Lung microvascular endothelial cell (primary cell): ENCODE measurements at places on chromosomes 6 and 20. TPM values are rescaled to one million over a fixed set of nuclear protein-coding genes. Genes with fewer than 3 reads are reported as not detected.

The TP53TG5 gene
- total RNA-seq: not detected in 2 replicates

The ULBP2 gene
- 0.79 and 2.4 TPM in 2 replicates for total RNA-seq

The IMPG1 gene
- total RNA-seq: not detected in 2 replicates

The TFAP2D gene
- total RNA-seq: not detected in 2 replicates

The TASP1 gene
- total RNA-seq: 5.0 and 6.5 TPM in 2 replicates

The MUC21 gene
- total RNA-seq: not detected in 2 replicates

The EYS gene
- total RNA-seq: under 0.01 TPM in 1 of 2 replicates, not detected in the other

The PRSS16 gene
- total RNA-seq: 0.22 TPM in 1 of 2 replicates, not detected in the other

The CAGE1 gene
- under 0.01 and 0.20 TPM in 2 replicates for total RNA-seq

The SIRPG gene
- total RNA-seq: not detected in 2 replicates

The TUBB1 gene
- total RNA-seq: not detected in 2 replicates

The EBF4 gene
- total RNA-seq: 0.87 and 3.8 TPM in 2 replicates

The FKBP5 gene
- total RNA-seq: 37.3 and 40.1 TPM in 2 replicates

The C6orf132 gene
- total RNA-seq: under 0.01 TPM in 2 replicates

The OPRM1 gene
- total RNA-seq: not detected in 2 replicates

The ULBP1 gene
- under 0.01 and 0.22 TPM in 2 replicates for total RNA-seq

The SNRNP48 gene
- total RNA-seq: 7.6 and 7.9 TPM in 2 replicates

The BTNL2 gene
- total RNA-seq: not detected in 2 replicates

The TMC2 gene
- not detected in 2 replicates for total RNA-seq

The SYCP2 gene
- 0.44 and 1.2 TPM in 2 replicates for total RNA-seq

The SERAC1 gene
- 7.8 and 13.9 TPM in 2 replicates for total RNA-seq

The EFCAB8 gene
- under 0.01 TPM in 2 replicates for total RNA-seq

The BTN1A1 gene
- not detected in 2 replicates for total RNA-seq

The PLEKHG1 gene
- total RNA-seq: 13.5 and 17.2 TPM in 2 replicates

The SEL1L2 gene
- not detected in 2 replicates for total RNA-seq

The FAM83C gene
- total RNA-seq: not detected in 2 replicates

The BPIFB4 gene
- total RNA-seq: not detected in 2 replicates

The ADAT2 gene
- total RNA-seq: 2.2 and 3.6 TPM in 2 replicates

The BPIFB1 gene
- total RNA-seq: not detected in 2 replicates

The C6orf52 gene
- total RNA-seq: 0.22 TPM in 1 of 2 replicates, not detected in the other
